ENCODE measurements at places on chromosomes 7 and 10. TPM values are rescaled to one million over a fixed set of nuclear protein-coding genes. Genes with fewer than 3 reads are reported as not detected.

- DNase-seq = no peak
Observed at GRCh38 chr7:131664570-131664969, 108.1 kb upstream of the PODXL start.

GRCh38 chr7:85424298-85424697 is 237.4 kb upstream of the SEMA3D start:
- no peak for DNase-seq

- DNase-seq = no peak
Observed at GRCh38 chr10:132274986-132275385, 32.8 kb downstream of the STK32C start.

- DNase-seq = peak; percentile 70
Observed at GRCh38 chr7:2399848-2400587, 3.4 kb upstream of the CHST12 start.

DNA sequence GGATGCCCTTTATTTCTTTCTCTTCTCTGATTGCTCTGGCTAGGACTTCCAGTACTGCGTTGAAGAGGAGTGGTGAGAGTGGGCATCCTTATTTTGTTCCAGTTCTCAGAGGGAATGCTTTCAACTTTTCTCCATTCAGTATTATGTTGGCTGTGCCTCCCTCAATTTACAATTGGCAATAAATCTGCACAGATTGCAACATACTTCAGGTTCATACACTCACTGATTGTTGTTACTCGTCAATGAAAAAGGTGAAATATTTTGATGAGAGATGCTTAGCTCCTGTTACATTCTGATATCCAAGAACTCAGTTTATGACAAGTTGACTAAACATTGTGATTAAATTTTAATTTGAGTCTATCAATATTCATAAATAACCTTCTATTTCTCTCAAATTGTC is 37.9 kb upstream of the DKK1 start:
- DNase-seq = no peak

GRCh38 chr7:95584769-95585425 is 11.4 kb downstream of the PDK4 start:
- no peak for DNase-seq

The TACC2 gene
- 113 TPM for total RNA-seq

GRCh38 chr7:151719897-151720242 is 157.0 kb downstream of the PRKAG2 start:
- DNase-seq = no peak

The PLCE1 gene
- total RNA-seq = 57.6 TPM

The SFR1 gene
- total RNA-seq = 3.4 TPM

DNA sequence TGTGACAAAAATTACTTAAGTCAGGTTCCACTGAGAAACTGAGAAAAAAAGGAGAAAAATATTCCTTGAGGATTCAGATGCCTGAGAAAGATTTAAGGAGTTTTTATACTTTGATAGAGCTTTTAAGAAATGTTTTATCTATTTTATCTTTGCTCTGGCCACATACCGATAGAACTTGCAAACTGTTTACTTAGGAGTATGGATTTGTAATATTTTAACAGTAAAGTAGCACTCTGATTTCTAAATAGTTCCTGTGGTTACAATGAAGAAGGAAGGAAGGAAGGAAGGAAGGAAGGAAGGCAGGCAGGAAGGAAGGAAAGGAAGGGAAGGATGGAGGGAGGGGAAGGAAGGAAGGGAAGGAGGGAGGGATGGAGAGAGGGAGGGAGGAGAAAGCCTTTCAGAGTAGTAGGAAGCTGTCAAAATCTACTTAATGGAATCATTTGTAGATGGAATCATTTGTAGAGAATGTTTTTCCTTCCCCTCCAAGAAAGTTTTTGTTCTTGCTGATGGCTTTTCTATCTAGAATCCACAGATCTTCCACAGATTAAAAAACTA is 489.0 kb upstream of the ANKRD30A start:
- no peak for DNase-seq

- DNase-seq = no peak
Observed at GRCh38 chr10:94294168-94294567, 68.6 kb downstream of the NOC3L start.

GRCh38 chr10:13822490-13822889 is 235.7 kb downstream of the PRPF18 start:
- no peak for DNase-seq

All from left colon (tissue), 2 donors.